ENCODE measurements at places on chromosomes 6 and 20. TPM values are rescaled to one million over a fixed set of nuclear protein-coding genes. Genes with fewer than 3 reads are reported as not detected.

- no peak for DNase-seq
These were observed 44.4 kb downstream of the PACSIN1 start for GRCh38 chr6:34510299-34510698.

Gene GPLD1
- polyA plus RNA-seq, result 3.3 TPM

DNA sequence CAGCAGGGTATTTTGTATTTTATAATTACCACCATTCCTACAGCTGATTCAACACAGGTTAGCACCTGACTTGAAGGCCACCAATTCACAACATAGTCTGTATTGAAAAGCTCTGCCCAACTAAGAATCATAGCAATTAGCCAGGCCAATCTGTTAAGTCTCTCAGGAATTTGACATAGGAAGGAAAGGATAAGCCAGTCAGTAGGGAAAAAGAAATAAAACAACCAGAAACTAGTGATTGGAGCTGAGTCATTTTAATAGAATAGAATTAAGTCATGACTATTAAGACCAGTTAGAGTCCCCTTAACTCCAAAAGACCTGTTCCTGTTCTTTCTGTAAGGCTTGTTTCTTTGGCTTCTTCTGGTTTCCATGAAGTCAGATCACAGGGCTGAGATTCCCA, 8.1 kb downstream of the RANBP9 start:
- no peak for DNase-seq

DNA sequence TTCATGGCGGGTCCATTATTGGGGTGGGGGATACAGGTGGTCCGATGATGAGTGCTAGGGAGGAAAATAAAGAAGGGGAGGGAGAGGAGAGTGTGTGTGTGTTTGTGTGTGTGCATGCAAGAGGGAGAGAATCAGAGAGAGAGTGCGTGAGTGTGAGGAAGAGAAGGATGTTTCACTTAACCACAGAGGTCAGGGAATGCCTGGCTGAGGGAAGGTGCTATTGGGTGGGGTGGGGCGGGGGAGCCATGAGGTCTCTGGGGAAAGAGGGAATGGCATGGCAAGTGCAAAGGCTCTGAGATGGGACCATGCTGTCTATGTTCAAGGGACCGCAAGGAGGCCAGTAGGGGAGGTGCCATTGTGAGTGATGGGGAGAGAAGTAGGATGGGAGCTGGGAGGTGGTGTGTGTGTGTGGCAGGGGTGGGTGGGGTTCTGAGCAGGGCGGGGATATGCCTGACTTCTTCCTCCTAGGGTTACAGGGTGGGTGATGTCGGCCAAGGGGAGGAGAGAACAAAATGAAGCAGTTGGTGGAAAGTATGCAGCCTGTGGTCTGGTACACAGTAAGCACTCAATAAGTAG, 23.0 kb downstream of the CEBPB start:
- no peak for DNase-seq

DNA sequence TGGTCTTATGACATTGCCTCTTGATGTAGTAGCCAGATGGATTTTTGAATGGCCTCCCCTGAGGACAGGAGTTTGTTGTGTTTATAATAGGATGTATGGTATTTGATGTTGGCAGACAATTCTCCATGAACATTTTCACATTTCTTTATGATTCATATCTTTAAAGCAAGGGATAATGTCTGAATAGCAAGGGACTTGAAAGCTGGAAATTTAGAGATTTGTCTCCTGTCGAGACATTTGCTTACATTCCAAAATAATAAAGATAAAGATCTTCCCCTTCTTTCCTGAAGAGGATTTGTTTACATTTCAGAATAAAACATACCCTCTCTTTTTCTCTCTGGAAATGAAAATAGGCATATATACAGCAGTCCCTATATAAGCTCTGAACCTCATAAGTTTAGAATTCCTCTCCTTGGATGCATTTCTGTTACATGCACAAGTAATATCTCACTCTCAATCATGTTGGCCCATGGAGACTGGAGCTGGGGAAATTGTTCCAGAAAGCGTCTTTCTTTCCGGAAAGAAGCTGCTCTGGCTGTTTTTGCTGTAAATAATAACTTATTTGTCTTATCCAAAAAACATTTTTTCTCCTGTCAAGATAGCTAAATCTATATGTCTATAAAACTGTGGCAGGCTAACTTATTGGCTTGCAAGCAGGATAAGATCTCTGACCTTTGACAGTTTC, 42.5 kb upstream of the ASCC3 start:
- DNase-seq, result no peak
